ENCODE measurements at places on chromosomes 11 and 22. TPM values are rescaled to one million over a fixed set of nuclear protein-coding genes. Genes with fewer than 3 reads are reported as not detected.

GRCh38 chr22:29171721-29172120 is 34.0 kb upstream of the EMID1 start:
- DNase-seq, result no peak

DNA sequence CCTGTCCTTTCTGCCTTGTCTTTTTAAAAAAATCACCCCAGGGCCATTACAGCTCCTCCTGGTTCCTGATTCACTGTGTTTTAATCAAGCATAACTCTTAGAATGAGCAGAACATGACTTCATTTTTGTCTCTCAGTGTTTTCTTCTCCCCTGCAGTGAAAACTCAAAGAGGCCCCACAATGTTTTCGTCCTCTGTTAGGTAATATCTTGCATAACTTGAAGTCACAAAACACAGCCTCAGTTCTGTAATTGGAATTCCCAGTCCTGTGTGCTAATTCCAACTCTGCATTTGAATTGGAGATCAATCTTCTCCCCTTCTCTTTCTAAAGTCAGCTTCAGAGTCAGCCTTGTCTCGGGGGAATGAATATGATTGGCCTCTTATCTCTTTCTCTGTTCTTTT is 186.5 kb upstream of the NAV2 start:
- DNase-seq, result no peak

GRCh38 chr11:61963016-61963281 is 4.5 kb downstream of the FTH1 start:
- DNase-seq, result no peak

Gene DNAJB7
- not detected for polyA plus RNA-seq
